ENCODE measurements at places on chromosomes 13 and 19.

DNA sequence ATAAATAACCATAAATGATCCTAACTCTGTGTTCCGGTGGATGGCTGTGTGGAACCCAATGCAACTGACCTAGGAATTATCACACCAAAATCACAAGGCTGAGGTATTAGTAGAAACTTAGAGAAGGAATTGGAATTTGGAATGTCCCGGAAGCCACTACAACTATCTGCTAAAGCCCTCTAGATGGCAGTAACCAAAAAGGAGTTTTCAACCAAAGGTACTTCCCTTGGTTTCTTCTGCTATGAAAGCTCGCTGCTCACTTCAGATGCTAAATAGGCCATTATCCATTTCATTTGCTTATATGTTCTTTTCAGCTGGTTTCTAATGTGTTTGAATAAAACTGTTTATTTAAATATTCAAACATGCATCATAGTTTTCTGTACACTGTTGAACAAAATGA is 1589.1 kb upstream of the SPRY2 start:
- no peak for DNase-seq

- DNase-seq = no peak
These were observed 19.6 kb upstream of the PTPRS start for GRCh38 chr19:5360003-5360780.

DNA sequence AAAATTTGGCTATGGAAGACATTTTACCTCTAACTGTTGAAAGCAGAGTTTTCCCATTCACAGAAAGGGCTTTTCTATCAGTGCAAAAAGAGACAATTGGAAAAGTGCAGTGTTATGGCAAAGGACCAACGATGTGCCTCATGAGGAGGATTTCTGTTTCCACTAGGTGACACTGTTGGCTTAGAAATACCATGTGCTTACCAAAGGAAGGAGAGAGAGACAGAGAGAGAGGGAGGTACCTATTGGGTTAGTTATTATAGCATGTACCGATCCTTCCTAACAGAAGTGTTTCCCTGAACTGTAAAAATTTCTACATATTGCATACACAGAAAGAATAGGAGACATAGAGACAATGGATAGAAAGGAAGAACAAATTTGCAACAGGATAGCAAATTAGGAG is 23.9 kb upstream of the PSG4 start:
- no peak for DNase-seq

- DNase-seq = no peak
These were observed 3.5 kb downstream of the ZSCAN5B start for GRCh38 chr19:56193981-56194640.

GRCh38 chr13:32988608-32989289 is 27.5 kb upstream of the KL start:
- peak; percentile 21 for DNase-seq

DNA sequence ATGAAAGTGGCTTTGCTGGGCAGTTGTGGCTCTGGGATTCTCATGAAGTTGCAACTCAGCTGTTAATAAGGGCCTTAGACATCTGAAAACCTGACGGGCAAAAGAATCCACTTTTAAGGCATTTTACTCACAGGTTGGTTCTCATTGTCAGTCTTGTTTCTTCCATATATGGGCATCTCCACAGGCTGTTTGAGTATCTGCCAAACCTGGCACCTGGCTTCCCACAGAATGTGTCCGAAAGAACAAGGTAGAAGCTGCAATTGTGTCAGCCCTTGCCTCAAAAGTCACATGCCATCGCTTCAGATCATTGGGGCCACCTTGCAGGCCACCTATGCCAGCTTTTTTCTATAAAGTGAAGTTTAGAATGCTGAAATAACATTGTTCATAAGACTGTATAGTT is 102.4 kb downstream of the KCTD12 start:
- DNase-seq = no peak

DNA sequence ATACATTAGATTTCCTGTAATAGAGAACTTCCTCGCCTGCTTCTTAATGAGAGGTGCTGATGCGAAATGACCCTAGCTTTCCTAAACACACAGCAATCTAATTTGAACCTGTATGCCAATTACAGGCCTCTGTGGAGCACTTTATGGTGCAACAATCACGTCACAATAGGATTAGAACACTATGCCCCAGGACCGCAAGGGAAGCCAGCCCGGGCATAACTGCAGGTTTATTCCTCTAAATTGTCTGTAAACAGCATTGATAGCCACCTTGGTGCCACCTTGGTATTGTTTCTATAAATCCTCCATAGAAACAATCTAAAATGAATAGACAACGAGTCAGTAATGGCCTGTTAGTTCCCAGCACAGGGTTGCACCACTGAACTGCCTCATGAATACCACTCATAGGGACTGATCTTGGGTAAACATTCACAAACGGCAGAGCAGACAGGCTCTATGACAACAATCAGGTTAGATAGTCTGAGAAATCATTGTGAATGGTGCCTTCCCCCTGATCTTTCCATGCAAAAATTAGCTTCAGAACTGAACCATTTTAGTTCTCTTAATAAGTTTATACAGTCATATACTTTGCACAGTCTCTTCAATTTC is 182.5 kb upstream of the OBI1 start:
- DNase-seq = no peak

DNA sequence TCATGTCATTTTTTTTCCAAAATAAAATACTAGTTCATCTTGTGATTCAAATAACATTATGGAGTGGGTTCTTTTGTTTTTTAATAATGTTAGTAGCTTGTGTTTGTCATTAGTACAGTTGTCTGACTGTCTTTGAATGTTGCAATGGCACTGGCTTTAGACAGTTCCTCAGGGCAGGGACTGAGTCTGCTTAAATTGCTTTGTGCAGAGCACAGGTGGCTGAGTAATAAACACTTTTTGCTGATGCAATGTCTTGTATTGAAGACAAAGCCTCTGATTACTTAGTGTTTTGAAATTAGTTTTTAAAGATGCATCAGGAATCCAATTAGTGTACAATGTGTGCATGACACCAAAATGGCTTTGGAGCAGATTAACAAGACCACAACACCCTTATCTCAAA is 88.7 kb upstream of the PCDH9 start:
- DNase-seq = no peak

- no peak for DNase-seq
These were observed 78.9 kb upstream of the PEG3 start for GRCh38 chr19:56919308-56919995.

DNA sequence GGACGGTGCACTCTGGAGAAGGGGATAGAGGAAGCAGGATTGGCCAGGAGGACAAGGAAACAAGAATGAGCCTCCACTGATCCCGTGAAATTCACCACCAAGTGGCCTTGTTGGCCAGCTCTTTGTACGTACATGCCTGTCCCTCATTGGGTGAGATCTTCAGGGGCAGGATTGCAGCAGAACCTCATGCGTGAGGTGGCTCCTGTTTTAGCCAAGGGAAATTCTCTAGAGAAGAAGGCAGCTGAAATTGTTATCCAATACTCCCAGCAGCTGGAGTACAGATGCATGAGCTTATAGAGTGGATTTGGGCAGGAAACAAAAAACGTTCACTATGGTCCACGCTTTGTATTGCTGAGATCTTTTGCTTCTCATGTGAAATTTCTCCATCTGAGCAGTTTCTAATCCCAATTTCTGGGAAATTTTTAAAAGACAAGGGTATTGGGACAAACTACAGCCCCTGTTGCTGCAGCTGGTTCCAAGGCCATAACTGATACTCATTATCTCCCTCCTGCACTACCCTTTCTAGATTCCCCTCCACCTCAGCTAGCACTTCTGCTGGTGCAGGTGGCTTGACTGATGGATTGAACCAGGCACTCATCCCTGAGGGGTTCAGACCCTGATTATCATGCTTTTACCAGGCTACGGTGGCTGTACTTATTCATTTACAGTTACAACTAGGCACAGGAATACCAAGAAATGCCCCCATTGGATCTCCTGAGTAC is 3.9 kb upstream of the RNF6 start:
- DNase-seq = no peak

- DNase-seq = no peak
These were observed 117.9 kb downstream of the ITGBL1 start for GRCh38 chr13:101570410-101570809.

DNA sequence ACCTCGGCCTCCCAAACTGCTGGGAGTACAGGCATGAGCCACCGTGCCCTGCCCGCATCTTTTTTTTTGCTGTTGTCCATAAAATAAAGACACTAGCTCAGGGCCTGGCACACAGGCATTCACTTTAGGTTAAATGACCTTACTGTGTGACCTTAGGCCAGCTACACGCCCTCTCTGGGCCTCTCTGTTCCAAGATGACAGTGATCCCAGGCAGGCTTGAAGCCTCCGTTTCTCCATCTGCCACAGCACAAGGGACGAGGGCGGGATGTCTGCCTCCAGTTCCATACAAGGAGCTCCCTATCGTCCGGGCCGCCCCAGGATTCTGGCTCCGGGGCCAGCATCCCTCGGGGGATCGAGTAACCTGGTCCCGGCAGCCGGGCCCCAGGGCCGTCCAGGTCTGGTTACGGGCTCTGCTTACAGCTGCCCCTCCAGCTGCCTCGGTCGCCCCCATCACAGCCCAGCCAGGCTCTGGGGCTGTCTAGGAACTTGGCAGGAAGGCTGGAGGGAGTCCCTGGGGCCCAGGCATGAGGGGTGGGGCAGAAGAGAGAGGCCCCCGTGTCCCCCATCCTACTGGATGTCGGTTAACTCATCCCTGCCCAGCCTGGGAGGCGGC is 11.9 kb upstream of the SEMA6B start:
- no peak for DNase-seq

- DNase-seq = no peak
These were observed 38.3 kb downstream of the ANKRD10 start for GRCh38 chr13:110876609-110877008.

- no peak for DNase-seq
These were observed 86.0 kb downstream of the ING1 start for GRCh38 chr13:110799246-110800236.

- DNase-seq = peak; percentile 77
These were observed 9.1 kb downstream of the ZNF653 start for GRCh38 chr19:11496391-11497163.

GRCh38 chr19:703651-704446 is 4.9 kb upstream of the PALM start:
- peak; percentile 73 for DNase-seq

- DNase-seq = no peak
These were observed 608 bp downstream of the CNN2 start for GRCh38 chr19:1026783-1027649.

- no peak for DNase-seq
These were observed 96.6 kb downstream of the SIPA1L3 start for GRCh38 chr19:38003438-38004185.

DNA sequence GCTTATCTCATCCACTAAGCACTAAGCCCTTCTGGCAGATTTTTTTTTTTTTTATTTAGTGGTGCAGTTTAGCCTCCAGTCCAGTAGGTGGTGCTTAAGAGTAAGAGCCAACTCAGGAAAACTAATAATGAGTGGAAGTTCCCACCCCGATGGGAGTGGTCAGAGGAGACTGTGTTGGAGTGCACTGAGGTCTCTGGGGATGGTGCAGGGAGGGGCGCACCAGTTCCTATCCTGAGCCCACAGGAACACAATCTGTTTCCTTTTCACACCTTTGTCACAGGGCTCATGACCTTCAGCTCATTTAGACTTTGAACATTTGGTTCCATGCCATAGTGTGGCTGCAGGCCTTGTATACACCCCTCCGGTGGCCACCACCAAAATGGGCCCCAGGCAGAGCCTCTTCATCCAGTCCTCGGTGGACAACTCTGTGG is 367.4 kb downstream of the SPRY2 start:
- DNase-seq = peak; percentile 9

- DNase-seq = no peak
These were observed 105.7 kb upstream of the OBI1 start for GRCh38 chr13:78764665-78765064.

DNA sequence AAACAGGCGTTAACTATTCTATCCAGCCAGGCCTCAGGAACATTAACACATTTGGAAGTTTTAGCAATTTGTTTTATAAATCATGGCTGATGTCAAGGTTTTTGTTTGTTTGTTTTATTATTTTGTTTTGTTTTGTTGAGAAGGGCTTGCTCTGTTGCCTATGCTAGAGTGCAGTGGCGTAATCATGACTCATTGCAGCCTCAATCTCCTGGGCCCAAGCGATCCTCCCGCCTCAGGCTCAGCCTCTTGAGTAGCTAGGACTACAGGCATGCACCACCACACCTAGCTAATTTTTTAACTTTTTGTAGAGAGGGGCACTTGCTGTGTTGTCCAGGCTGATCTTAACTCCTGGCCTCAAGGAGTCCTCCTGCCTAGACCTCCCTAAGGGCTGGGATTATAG is 28.3 kb downstream of the NUP58 start:
- DNase-seq = no peak

DNA sequence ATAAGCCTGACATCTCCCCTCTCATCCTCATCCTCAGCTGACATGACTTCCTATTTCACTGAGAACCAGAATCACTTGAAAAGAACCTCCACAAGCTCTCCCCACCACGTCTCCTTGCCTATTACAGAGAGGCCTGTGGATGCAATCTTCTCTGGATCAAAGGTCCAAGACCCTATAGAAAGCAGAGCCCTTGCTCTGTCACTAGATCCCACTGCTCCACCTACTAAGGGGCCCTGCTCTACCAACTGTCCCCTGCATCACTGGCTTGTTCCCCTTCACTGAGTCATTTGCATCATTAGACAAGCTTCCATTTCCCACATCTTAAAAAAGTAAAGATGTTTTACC is 40.8 kb downstream of the RCBTB2 start:
- DNase-seq = no peak

GRCh38 chr13:24178847-24179485 is 18.4 kb downstream of the SPATA13 start:
- no peak for DNase-seq

GRCh38 chr13:111540486-111540885 is 220.0 kb downstream of the TEX29 start:
- no peak for DNase-seq

DNA sequence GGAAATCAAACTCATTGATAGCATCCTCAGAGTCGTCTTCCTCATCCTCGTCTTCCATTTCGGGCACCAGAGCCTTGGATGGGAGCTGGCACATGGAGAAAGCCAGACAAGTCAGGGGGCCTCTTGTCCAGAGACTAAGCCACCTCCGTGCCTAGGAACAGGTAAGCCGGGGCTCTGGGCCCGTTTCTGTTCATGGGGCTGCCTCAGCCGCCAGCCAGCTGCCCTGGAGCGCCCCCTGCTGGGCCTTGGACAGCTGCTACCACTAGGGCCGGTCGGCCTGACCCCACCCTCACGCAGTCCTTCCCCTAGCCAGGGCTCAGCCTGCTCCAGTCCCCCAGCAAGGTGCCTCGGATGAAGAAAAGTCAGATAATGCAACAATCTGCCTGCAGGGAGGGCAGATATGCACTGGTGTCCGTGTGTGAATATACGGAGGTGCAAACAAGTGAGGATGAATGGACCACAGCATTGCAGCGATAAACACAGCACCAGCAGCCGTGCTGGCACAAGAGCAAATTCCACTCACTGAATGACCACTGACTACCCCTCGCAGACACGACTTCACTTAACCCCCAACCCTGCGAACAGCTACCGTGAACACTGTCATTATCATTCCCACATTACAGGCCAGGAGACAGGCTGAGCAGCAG is 11.9 kb upstream of the PRKD2 start:
- peak; percentile 91 for DNase-seq

All from GM10248 (cell line).